Esophagus squamous epithelium (tissue), 5 donors: ENCODE measurements at places on chromosomes 2 and 18.
A peak's percentile ranks its signal among the peaks of the same experiment; 100 is the strongest.

DNA sequence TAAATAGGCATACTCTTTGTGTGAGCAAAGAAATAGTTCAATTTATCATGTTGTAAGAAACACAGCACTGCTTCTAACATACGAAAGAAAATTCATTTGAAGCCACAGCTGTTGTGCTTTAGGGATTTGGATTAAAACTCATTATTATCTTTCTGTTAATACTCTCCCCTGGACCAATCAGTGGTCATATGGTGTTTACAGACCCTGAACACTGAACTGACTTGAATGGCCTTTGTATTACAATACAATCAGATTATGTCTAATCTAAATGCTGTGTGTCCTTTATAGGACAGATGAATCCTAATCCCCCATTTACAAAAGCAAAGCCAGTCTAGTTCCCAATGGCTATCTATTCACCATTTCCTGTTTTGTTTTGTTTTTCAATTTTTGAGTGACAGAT, 36.5 kb downstream of the ZNF385B start:
- DNase-seq, result no peak

DNA sequence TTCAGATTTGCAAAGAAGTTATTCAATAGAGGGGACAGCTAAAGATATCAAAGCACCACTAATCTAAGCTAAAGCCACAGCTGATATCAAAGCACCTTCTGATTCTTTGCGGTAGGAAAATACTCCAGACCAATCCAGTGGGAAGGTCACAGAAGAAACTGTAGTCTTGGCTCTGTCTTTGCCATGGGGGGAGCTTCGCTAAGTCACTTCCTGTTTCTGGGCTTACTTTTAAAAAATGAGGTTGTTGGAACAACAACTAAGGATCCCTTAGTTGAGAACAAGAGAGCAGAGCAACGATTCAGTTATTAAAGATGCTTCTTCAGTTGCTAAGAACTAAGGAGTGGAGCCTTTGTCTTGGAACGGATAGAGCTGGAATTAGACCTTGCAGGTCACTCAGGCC, 12.2 kb downstream of the LPIN1 start:
- no peak for DNase-seq

DNA sequence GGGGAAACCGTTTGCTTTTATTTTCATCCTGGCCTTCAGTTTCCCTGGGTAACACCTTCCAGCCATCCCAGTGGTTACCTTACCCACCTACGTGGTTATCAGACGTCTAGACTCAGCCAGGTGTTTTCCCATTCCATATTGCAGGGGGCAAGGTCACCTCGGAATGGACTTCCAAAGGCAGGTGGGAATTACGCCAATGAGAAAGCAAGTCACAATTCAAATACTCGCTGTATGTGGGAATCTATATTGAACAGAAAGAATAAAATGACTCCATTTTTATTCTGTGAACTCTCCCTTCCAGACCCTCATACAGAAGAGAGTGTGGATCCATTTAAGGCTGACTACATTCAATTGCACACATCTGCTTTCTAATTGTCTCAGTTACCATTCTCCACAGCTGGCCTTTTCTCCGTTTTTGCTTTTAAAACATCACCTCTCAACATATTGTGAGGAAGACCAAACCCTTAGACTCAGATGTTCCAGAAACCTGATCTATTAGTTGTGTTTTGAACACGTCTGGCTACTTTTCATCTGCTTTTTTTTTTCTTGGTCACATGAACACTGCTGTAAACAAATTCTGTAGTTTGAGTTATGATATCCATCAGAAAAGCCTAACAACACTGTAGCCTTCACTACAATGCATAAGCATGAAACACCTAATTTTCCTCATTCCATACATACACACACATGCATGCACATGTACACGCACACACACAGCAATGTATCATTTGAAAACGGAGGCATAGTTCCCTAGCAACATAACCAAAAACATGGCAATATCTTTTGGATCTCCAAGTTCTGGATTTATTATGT, 59.8 kb downstream of the BCL2 start:
- no peak for DNase-seq

- peak; percentile 14 for DNase-seq
Observed at GRCh38 chr2:109318150-109318948, 189.3 kb downstream of the SH3RF3 start.

DNA sequence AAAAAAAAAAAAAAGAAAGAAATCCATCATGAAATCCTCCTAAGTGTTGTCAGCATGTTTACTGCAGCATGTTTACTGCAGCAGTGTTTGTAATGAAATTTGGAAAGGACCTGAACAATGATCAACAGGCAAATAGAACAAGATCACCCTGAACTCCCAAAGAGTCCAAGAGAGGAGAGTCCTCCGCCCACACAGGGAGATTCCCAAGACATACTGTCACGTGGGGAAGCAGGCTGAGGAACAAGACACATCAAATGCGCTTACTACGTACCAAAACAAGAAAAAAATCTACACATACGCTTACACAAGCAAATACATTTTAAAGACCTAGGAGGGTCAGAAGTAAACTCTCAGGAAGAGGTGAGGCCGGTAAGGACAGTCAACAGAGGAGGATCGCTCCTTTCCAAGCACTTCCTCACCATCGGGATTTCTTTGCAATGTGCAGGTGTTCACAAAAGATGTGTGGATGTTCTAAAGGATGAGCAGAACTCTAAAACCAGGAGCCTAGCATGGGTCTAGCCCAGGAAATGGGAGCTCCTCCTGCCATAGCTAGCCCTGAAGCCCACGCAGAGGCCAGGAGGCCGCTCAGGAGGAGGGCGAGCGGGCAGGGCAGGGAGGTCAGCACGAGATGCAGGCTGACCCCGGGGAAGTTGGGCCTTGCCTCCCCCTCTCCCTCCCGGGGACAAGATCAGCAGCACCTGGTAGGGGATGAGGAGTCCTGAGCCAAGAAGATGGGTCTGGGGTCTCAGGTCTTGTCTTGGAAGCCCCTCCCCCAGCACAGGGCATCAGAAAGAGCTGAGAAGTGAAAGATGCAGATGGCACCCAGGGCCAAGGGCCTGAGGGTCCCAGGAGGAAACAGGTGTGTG, 66.4 kb downstream of the ZNF516 start:
- DNase-seq, result no peak

DNA sequence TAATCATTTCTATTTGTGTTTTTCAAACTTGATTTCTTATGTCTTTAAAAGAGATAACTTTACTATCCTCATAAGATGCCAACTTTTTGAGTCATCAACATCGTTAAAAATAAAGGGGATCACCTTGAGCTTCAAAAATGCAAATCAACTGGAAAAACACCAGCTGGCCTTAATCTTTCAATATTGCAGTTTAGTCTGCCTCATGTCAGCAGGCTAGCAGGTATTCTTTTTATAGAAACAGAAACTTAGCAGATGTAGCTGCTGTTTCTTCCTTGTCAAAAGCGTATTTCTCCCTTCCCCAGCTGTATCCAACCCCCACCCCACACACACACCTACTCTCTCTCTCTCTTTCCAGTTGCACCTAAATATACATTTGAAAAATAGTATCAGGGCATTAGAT, 154.1 kb upstream of the ZNF804A start:
- no peak for DNase-seq

GRCh38 chr18:13380691-13381070, 162.1 kb downstream of the LDLRAD4 start:
- no peak for DNase-seq

DNA sequence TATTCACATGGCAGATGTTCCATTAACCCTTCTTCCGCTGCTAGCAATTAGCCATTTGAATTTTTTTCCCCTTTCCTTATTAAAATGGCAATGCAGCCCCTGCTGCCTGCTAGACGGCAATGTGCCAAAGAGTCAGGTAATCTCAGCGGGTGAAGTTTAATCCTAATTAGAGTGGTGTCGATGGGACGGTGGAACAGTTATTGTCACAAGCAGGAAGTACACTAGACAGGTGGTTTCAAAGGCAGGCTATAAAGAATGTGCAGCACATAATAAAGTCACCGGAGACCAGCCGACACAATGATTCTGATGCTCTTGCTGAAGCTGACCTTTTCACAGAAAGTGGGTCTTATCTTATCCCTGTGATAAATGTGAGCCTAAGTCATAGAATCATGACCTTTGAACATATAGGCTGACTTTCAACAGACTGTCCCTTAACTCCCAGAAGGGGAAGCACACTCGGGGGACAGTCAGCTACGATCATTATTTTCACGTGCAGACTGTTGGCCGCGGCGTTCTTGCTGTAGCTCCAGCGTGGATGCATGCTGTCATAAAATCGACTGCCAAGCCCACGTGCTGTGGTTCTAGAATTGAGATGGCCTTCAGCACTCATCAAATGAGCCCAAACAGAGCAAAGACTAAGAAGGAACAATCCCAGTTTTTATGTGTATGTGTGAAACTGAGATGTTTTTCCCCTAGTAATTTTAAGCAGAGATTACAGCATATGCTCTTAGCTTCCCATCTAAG, 926.2 kb upstream of the SOX11 start:
- DNase-seq, result no peak

- DNase-seq, result no peak
Observed at GRCh38 chr2:205872716-205873115, 190.4 kb downstream of the NRP2 start.

DNA sequence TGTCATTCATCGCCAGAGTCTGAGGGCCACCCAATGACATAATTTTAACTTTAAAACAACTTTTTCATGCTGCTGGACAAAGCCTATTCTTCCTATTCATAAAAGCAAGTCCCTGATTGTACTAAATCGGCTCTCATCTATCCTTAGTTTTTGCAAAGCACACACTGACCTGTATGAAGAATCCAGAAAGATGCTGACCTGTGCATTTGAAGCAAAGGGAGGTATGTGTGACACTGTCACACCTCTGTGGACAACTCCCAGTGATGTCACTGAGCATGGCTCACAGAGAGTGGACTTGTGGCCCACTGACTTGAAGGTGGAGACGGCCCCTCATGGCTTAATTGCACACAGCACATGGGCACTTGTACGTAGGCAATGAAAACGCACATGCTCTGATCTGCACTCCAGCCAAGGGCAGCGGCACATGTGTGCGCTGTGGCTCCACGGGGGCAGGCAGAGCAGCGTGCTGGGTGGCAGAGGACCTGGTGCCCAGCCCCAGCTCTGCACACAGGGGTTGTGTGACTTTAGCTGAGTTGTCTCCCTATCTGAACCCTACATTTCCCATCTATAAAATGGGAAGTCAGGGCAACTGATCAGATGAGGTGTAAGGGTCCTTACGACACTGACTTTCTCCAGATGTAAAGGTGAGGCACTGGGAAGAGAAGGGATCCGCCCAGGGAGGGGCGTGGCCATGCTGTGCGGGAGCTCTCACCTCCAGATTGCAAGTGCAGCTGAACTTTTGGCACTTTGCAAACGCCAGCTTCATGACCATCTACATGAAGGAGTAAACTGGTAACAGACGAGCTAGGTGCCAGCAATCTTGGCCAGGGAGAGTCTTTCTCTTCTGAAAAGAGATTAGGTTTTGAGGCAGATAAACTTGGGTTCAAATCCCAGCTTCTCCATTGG, 14.3 kb upstream of the ODC1 start:
- no peak for DNase-seq

GRCh38 chr2:217440000-217440399, 562.8 kb downstream of the TNS1 start:
- DNase-seq, result no peak

DNA sequence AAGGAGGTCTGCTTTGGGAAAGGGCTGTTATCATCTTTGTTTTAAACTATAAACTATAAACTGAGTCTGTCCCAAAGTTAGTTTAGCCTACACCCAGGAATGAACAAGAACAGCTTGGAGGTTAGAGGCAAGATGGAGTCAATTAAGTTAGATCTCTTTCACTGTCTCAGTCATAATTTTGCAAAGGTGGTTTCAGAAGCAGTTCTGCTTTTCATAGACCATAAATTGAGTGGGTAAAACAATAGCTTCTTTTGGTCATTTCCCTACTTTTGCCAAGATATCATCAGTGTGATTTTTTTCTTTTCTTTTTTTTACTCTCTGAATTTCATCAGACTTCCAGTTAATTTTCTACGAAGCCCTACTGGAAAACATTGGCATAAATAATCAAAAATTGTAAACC, 117.0 kb downstream of the AP1S3 start:
- DNase-seq, result no peak

DNA sequence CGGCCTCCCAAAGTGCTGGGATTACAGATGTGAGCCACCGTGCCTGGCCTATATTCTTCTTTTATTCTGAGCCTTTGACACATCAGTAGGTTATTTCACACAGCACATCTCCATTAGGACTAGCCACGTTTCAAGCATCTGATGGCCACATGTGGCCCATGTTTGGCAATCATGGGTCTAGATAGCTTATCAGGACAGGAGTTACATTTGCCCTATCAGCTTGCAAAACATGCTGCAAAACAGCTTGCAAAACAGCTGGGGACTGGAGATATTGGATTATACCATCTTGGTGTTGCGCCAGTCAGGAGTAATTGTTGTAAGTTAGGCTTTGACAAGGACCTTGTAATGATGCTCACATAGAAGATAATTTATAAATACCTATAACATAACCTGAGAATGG, 94.9 kb downstream of the GBX2 start:
- no peak for DNase-seq

DNA sequence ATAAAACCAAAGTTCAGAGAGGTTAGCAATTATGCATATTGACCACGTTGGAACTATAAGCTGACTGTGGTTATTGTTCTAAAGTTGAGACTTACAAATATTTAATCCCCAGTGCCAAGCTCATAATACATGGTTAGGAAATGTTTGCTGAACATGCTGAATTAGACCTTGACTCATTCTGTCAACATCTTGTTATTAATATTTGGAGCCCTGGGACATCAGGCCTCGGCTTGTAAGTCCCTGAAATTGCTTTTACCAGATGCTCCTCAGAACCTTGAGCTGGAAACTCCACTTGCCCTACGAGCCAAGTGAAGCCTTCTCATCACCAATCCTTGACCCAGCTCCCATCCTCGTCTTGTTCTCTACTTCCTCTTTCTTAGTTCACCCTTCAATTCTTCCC, 21.2 kb downstream of the DYNAP start:
- DNase-seq, result no peak

DNA sequence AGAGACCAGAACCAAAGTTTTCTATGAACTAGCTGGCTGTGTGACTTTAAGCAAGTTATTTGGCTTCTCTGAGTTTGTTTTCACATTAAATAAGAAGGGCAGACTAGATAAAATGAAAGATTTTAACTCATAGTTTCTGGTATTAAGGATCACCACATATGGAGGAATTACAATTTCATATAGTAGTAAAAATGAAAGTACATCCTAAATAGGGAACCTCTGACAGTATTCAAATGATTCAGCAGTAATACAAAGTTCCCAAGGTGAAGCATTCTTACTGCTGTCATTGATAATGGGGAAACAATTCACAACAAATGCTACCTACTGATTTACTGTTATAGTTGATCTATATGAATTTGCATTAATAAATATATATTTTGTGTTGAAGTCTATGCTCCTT, 170.3 kb upstream of the VRK2 start:
- DNase-seq, result no peak

DNA sequence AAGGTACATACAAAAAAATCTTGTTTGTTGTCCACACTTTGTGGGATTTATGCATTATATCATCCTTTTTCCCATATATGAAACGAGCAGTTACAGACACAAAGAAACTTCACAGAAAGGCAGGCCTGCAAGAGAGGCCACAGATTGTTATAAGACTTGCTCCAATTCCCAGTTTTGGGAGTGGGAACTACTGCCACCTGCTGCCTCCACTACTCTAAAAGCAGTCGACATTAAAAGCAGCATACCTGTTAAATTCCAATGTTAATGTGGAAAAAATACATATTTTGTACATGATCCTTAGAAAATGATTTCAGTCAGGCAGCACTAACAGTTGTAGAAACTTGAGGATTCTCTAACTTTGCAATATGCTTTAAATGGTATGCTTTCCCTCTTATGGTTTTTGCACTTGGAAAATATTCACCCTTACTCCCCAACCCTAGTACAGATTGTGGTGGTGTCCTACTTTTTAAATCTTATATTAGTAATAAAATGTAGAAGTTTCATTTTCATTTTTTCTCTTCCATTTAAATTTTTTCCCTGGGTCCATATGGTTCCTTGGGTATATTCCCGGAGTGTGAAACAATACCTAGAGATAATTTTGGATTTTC, 37.9 kb downstream of the SLC38A11 start:
- no peak for DNase-seq
